ENCODE measurements at places on chromosomes 13 and 19.

- no peak for DNase-seq
These were observed 35.3 kb downstream of the CCL25 start for GRCh38 chr19:8087876-8088275.

GRCh38 chr13:31545616-31546015 lies 193.7 kb upstream of the RXFP2 start:
- no peak for DNase-seq

- no peak for DNase-seq
These were observed 76.9 kb downstream of the SIPA1L3 start for GRCh38 chr19:37983916-37984315.

GRCh38 chr13:29914581-29914980 lies 64.2 kb upstream of the UBL3 start:
- DNase-seq: no peak

GRCh38 chr19:17332677-17333581 lies 1.7 kb downstream of the ANO8 start:
- DNase-seq: no peak

DNA sequence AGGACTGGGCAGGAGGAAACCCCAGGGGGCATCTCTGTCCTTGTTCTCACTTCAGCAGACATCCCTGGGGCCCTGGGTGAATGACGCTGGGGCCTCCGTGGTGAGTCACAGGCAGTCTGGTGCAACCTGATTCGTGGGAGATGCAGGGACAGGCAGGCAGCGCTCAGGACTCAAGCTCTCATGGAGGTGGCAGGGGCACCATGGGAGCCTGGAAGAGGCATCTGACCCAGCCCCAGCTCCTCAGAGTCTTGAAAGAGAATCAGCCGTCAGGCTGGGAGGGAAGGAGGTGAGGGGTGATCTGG lies 14.0 kb upstream of the PTOV1 start:
- DNase-seq: no peak

DNA sequence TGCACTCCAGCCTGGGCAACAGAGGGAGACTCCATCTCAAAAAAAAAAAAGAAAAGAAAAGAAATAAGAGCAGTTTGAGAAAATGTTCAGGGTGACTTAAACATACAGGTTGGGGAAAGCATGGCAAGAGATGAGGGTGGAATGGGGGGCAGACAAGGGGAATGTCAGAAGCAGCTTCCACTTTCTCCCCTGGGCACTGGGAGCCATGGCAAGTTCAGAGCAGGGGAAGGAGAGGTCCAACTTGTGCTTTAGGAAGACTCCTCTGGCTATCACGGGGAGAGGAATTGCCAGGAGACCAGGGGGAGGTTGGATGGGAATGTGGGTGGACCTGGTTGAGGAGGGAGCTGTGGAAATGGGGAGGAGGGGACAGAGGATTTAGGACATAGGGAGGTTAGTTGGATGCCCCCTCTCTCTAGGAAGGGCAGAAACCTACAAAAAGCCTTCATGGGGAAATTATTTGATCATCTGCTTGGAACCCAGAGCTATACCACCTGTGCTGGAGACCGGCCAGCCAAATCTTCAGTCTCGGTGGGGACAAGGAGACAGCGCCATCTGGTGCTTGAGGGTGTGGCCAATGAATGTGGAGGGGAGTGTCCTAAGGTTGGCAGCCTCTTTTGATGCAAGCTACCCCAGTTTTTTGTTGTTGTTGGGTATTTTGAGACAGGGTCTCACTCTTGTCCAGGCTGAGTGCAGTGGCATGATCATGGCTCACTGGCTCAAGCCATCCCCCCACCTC lies 7.3 kb upstream of the STRN4 start:
- DNase-seq: peak; percentile 63

DNA sequence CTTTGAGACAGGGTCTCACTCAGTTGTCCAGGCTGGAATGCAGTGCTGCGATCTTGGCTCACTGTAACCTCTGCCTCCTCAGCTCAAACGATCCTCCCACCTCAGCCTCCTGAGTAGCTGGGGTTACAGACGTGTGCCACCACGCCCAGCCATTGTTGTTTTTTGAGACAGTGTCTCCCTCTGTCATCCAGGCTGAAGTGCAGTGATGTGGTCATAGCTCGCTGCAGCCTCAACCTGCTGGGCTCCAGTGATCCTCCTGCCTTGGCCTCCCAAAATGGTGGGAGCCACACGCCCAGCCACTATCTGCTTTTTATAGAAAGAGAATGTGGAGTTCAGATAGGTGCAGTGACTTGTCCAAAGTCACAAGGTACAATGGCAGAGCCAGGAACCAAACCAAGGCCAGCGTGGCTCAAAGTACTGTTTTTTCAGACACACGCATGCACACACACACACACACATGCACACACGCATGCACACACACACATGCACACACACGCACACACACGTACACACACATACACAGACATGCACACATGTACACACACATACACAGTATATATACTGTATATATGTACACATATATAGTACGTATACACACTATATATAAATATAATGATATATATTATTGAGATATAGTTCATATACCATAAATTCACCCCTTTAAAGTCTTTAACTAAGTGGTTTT lies 6.6 kb downstream of the GADD45B start:
- no peak for DNase-seq

- DNase-seq: no peak
These were observed 9.1 kb downstream of the ATP8A2 start for GRCh38 chr13:25380741-25381324.

DNA sequence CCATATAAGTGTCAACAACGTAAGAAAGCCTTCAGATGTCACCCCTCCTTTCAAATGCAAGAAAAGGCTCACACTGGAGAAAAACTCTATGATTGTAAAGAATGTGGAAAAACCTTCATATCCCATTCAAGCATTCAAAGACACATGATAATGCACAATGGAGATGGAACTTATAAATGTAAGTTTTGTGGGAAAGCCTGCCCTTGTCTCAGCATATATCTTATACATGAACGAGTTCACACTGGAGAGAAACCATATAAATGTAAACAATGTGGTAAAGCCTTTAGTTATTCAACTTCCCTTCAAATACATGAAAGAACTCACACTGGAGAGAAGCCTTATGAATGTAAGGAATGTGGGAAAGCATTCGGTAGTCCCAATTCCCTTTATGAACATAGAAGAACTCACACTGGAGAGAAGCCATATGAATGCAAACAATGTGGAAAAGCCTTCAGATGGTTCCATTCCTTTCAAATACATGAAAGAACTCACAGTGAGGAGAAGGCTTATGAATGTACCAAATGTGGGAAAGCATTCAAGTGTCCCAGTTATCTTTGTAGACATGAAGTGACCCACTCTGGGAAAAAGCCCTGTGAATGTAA lies 11.1 kb downstream of the ZNF844 start:
- no peak for DNase-seq

DNA sequence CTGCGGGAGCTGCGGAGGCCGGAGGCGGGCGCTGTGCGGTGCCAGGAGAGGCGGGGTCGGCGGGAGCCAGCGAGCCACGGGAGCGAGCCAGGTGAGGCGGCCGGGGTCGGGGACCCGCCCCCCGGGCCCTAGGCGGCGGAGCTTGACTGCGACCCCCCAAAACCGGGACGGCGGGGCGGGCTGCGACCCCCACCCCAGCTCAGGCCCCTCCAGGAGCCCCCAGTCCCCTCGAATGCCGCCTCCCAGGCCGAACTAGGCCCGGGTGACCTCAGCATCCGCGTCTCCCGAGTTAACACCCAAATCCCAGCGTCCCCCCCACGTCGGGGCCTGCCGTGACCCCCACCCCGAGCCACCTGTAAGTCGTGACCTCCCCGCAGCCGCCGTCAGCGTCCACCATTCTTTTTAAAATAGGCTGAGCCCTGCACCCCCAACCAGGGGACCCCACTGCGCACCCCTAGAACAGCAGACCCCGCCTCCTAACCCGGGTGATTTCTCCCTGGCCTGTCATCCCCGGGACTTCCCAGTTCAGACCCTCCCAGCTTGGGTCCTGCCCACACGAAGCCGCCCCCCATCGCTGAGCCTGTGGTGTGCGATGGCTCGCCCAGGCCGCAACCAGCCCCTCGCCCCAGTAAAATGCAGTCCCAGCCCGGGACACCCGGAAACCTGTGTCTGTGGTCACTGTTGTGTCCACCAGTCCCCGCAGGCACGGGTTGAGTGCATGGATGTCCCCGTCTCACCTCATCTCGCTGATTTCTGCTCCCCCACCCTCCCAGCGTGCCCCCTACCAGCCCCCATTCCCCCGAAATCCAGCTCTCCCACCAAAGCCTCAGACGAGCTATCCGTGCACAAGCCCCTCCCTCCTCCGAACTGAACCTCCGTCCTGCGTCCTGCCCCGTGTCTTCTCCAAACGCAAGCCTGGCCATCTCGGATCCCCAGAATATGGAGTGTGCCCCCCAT lies 551 bp downstream of the FZR1 start:
- peak; percentile 57 for DNase-seq

DNA sequence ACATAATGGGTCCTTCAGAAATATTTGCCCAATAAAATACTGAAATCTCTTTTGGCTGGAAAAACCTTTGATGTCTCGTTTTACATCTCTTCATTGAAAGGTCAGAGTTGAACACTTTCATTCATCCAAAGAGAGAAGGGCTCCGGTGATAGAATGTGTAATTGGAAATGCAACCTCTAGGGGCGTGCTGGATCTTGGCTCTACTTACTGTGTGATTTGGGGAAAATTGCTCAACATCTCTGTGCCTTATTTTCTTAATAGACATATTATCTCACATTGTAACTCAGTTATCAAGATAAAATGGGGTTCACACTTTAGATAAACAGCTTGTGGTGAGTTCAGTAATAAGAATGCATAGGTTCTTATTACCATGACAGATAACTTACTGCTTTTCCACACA lies 1444.1 kb downstream of the SLITRK5 start:
- DNase-seq: no peak

- DNase-seq: no peak
These were observed 1.4 kb downstream of the ANKRD10 start for GRCh38 chr13:110913322-110914080.

GRCh38 chr13:37338726-37339385 lies 233.4 kb upstream of the CSNK1A1L start:
- peak; percentile 84 for DNase-seq

DNA sequence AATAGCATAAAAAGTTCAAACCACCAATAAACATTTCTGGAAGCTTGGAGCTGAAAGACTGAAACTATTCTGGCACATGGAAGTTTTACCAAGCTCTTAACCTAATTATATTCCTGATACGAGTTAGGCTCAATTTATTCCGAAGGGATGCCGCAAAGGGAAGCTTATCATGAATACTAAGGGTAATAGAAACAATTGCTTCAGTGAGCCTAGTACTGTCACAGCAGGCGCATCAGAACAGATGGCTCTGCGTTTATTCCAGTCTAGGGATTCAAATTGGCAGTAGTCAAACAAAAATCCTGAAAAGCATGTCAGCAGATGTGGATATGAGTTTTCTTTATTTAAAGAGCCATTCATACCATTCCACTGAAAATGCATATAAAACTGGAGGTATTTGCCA lies 779.5 kb downstream of the GPC5 start:
- no peak for DNase-seq

GRCh38 chr19:55118401-55118991 lies 1.1 kb upstream of the PPP1R12C start:
- peak; percentile 54 for DNase-seq

DNA sequence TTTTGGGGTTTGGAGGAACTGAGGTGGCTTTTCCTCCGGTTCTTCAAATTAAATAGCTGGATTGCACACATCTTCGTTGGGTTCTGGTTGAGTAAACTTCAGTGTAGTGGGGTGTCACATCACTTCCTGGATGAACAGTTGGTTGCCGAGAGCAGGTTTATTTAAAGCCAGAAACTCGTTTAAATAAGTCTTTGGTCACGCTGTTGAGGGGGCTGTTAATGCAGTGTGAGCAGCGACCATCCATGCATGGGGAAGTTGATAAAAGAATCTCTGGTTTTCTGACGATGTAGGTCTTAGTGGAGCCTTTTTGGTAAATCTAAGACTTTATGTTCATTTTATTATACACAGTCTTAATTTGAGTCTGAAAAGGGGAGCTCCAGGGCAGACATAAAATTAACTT lies 351.2 kb upstream of the ARGLU1 start:
- DNase-seq: no peak

- peak; percentile 80 for DNase-seq
These were observed 53.3 kb downstream of the RFX2 start for GRCh38 chr19:6056801-6057650.

- DNase-seq: no peak
These were observed 163.1 kb upstream of the MIR17HG start for GRCh38 chr13:91184244-91184926.

DNA sequence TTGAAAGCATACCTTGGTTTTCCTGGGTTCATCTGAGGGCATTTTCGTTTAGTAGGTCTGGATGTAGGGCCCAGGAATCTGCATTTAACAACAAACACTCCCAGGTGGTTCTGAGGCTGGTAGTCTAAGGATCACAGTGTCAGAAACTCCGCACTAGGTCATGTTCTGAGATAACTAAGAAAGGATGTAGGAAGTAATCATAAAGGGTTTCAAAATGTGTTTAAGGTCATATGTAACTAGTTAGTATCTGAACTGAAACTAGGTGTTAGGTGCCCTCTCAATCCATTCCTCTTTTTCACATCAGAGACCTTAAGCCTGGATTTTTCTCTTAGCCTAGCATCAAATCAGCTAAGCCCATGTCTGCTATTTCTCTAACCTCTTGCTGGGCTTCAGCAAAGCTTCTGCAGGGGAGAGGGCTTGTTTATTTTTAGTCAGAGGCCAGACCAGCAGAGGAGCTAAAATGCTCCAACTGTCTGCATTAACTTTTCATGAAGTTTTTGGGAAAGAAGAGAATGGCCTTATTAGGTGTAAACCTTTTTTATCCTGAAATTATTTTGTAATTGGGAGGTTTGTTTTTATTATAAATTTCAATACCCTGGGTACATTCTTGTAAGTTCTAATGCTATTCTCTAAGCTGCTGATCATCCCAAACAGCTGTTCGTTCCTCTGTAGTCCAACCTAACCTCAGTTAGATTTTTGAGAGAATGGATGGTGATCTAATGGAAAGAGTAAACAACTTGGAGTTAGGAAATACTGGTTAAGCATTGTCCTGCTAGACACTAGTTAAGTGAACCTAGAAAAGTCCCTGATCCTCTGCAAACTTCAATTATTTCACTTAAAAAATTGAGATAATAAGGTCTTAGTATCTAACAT lies 262.8 kb upstream of the RFC3 start:
- DNase-seq: no peak

GRCh38 chr19:3336680-3337523 lies 29.5 kb upstream of the NFIC start:
- DNase-seq: peak; percentile 48

DNA sequence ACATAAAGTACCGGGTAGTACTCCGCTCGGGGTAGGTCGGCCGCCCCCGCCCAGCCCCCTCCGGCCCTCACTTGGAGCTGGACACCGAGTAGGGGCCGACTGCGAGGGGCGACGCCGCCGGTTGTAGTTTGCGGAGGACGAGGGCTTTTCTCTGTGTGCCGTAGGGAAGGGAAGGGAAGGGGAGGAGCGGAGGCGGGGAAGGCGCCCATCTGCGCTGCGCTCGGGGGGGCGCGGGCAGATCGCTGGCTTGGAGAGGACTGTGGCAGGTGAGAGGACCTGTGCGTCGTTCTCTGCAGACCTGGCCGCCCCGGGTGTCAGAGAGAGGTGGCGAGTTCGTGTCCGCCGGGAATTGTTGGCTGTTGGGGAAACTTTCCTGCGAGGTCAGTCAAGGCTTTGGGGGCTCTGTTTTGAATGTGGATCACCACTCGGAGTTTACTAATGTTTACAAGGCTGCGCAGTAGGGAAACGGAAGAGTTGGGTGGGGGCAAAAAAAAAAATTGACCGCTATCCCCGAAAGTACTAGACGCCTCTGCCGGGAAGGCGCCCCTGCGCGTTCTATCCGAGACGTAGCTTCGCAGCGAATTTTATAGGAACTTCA lies 1.4 kb downstream of the ING1 start:
- DNase-seq: peak; percentile 82
